ENCODE measurements at places on chromosomes 7 and 10.

DNA sequence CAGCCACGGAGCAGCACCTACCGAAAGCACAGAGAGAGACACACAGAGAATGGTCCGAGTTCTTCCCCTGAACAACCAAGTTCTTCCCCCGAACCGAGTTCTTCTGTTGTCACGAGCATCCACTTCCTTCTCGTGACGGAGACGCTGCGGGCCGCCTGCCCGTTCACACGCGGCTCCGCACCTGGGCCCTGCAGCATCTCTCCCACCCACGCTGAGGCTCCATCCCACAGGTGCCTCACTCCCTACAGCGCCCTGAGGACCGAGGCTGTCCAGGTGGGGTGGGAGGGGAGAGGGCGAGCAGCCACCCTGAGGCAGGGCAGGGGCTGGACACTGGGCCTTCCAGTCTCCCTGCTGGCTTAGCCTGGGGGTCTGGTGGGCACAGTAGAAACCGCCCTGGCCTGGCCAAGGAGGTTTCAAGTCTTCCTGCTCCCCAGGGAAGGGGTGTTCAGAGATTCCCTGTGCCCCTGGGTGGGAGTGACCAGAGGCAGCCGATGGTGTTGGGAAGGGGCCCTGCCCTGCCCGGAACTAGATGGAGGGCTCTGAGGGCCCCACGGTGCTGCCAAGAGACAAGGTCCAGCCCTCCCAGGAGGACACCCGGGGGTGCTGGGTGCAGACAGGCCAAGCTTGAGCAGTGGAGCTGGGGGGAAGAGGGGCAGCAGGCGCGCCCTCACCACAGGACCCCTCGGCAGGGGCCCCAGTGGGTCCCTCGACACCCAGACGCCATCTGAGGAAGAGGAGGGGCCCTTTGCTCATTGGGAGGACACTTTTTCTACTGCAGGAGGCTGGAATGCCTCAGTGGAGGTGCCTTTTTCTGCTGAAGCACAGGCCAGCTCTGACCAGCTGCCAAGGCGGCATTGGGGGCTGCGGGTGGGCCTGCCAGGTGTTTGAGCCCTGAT, 5.2 kb upstream of the NKX6-2 start:
- DNase-seq = no peak

- DNase-seq = no peak
Observed at GRCh38 chr10:85667638-85668233, 698.9 kb downstream of the GRID1 start.

DNA sequence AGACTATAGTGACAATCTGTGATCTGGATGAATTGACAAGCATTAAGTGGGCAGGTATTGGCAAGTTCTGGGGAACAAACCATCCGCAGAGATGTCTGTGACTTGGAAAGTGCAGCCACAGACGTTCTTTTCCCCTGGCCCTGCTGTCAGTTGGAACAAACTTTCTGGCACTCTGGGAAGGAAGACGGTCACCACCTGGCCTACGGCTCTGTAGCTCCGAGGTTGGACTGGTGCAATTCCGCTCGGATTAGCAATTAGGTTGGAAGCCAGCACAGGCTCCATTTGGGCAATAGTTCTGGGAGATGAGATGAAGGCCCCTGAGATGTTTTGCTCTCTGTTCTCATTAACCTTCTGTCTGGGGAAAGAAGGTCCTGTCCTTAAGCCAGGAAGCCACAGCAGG, 437.5 kb downstream of the CALN1 start:
- no peak for DNase-seq

- no peak for DNase-seq
Observed at GRCh38 chr10:27030060-27030459, 70.2 kb downstream of the ANKRD26 start.

DNA sequence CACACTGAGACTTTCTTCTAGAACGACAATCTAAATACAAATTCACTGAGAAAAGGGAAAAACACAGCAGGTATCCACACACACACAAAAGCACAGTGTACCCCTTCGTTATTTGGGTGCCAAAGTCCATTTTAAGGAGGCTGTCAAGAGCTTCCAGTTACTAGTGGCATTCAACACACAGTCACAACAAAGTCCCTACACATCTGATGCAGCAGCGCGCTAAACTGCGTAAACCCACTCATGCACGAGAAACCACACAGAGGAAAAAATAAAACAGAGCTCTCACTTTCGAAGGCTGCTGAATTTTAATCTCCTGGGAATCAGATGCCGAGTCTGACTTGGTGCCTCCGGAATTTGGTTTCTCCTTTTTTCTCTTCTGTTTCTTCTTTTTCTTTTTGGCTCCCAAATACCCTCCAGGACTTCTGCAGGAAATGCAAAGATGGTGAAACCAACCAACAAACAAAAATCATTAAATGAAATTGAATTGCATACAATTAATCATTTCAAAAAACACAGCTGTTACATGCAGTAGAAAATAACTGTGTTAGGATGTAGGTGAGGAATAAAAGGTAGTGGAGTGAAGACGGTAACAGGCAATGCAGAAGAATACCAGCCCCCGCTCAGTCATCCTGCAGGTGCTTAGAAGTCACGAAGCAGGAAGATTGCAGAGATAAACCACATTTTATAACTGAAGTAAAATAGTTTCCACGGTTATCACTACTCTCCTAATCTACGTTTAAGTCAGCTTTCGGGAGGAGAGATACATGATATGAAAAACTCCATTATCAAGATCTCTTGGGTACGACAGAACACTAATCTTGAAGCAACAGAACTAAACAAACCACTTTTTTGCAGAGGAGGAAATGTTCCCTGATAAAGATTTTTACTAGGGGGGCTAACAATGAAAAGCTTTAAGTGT, 27.1 kb downstream of the NMT2 start:
- DNase-seq = no peak

DNA sequence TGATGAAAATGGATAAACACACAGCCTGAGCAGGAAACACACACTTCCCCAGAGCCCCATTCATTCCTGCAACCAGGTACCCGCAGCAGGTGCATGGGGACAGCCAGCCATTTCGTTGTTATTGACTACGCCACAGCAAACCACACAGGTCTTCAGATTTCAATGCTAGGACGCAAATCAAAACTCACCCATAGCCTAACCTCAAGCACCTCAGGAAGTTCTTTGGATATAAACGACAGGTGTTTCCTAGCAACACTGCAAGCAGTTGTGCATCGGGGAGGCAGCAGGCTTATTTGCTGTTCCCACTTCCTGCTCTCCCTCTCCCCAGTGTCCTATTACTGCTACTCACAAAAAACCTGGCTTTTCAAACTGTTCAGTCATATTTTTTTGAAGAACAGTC, 176.5 kb upstream of the FRMD4A start:
- DNase-seq = no peak

DNA sequence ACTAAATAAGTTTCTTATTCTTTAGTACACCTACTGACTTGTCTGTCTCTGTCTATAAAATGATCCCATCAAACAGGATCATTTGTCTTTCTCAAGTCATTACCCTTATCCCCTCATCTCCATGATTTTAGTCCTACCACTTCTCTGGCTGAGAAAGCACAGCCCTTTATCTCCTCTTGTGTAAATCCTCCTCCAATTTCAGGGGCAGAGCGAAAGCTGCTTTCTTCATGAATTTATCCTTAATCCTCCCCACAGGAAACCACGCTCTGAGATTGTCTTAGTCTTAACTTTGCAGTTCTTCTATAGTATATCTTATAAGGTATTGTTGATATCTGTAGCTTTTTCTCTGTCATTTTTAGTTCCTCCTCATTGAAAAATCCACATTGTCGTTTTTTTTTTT, 239.7 kb upstream of the PLXDC2 start:
- no peak for DNase-seq

GRCh38 chr7:28165961-28166955, 14.3 kb downstream of the JAZF1 start:
- peak; percentile 95 for DNase-seq

- peak; percentile 55 for DNase-seq
Observed at GRCh38 chr10:34655286-34656170, 159.6 kb downstream of the PARD3 start.

- DNase-seq = no peak
Observed at GRCh38 chr7:16818732-16819131, 13.9 kb upstream of the AGR2 start.

- DNase-seq = no peak
Observed at GRCh38 chr7:43151076-43151475, 38.6 kb downstream of the HECW1 start.

- peak; percentile 45 for DNase-seq
Observed at GRCh38 chr10:92990615-92991014, 70.0 kb upstream of the CYP26C1 start.

- DNase-seq = no peak
Observed at GRCh38 chr10:43682956-43683355, 34.3 kb upstream of the ZNF32 start.

- DNase-seq = no peak
Observed at GRCh38 chr7:121473645-121474300, 77.7 kb upstream of the FAM3C start.

DNA sequence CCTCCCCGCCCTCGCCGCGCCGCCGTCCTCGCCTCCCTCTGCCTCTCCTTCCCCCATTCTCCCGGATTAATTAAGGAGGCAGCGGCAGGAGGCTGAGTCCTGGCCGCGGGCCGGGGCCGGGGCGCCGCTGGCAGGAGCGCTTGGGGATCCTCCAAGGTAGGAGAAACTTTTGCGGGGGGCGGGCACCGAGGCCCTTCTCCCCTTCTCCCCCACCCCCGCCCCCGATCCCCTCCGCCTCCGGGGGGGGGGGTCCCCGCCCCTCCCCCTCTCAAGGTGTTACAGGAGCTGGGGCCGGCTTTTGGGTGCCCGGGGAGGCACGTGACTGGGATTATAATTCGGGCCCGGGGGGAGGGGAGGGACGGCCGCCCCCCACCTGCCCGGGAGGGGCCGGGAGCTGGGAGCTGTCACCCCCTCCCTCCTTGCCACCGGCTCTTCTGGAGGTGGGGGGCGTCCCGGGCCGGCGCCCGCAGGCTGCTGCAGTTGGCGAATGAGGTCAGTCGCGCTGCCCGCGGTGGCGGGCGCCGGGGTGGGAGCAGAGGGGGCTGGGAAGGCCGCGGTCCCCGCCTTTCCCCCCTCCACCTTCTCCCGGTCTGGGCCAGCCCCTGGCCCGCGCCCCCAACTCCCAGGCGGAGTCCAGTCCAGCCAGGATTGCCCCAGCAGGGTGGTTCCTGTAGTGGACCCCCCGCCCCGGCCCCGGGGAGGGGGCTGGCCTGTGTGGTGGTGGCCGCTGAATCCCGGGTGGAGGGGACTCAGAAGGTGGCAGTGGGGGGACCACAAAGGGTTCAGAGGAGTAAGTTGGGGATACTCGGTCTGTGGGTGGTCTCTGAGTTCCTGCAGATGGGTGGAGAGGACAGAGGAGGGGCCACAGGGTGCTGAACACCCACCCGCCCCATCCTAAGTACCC, 567 bp downstream of the GTF2IRD1 start:
- DNase-seq = no peak

DNA sequence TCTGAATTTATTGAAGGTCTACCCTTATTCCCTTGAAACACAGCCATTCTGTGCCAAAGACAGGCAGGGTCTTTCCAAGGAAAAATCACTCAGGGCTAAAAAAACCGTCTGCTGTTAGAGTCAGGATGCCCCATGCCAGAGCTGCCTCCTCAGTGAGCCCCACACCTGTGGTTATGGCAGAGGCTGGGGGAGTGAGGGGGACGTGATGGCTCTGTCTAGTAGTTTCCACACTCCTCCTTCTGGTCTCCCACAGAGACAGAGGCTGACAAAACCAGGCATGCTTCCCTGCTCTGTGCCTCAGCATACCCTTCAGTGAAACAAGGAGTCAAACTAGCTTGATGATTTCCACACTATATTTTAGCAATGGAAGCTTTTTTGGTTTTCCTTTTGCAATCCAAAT, 112.0 kb upstream of the AGK start:
- no peak for DNase-seq

DNA sequence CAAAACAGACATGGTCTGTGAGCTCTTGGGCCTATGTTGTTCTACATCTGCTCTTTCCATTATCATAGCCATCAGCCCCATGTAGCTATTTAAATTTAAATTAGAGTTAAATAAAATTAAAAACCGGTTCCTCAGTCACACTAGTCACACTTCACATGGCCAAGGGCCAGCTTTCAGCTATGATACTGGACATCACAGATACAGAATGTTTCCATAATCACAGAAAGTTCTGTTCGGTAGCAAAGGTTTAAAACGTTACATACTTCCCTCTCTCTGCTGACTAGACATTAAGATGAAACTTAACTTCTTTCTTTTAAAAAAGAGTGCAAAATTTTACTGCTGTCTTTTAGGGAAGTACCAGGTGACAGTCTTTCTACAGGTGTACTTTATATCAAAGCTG, 43.0 kb downstream of the SRPK2 start:
- DNase-seq = no peak

GRCh38 chr10:86321568-86321967, 45.0 kb downstream of the GRID1 start:
- no peak for DNase-seq

DNA sequence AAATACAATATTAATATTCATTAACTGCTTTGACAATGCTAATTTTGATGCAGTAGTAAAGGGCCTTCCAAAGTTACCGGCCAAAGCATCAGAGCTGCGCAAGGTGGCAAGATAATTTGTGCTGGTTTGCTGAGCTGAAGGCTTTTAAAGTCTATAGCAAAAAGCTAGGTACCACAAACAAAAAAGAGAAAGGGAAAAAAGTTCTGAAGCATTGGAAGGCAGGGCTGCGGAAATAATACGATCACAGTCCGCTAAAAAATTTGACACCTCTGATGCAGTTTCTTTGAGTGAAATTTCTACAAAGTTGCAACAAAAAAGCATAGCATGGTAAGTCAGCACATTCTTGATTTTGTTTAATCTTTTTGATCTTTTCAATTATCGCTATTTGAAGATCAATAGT, 175.6 kb downstream of the TCF7L2 start:
- DNase-seq = no peak

GRCh38 chr10:101291331-101292193, 62.3 kb upstream of the LBX1 start:
- DNase-seq = peak; percentile 19

GRCh38 chr7:156026076-156026600, 213.9 kb upstream of the SHH start:
- no peak for DNase-seq

- no peak for DNase-seq
Observed at GRCh38 chr10:125064681-125065492, 95.5 kb downstream of the CTBP2 start.

DNA sequence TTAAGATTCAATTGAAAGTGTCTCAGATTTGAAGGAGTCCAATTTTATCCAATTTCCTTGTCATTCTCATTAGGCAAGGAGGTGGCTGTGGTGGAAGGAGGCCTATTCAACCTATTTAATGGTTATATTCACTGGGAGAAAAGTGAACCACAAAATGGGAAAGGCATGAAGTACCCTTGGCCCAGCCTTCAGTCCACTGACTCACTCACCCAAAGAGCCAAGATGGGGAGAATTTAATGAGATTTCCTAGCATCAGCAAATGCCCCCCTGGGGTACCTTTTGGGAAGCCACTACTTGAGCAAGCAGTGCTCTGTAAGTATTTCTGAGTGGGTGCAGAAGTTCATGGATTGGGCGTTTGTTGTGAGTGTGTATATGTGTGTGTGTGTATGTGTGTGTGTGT, 144.1 kb downstream of the NRP1 start:
- no peak for DNase-seq

GRCh38 chr10:77202857-77203256, 434.8 kb downstream of the KCNMA1 start:
- no peak for DNase-seq

GRCh38 chr7:135685306-135686084, 23.2 kb downstream of the STMP1 start:
- DNase-seq = no peak
